ENCODE measurements at places on chromosomes 5 and 9. TPM values are rescaled to one million over a fixed set of nuclear protein-coding genes. Genes with fewer than 3 reads are reported as not detected.
A peak's percentile ranks its signal among the peaks of the same experiment; 100 is the strongest.

EMB gene
- 164 TPM for polyA plus RNA-seq

CLIC3 gene
- 911 TPM for polyA plus RNA-seq

LMX1B gene
- polyA plus RNA-seq: not detected

TRAF1 gene
- polyA plus RNA-seq: 0.67 TPM

ARRDC3 gene
- 39.1 TPM for polyA plus RNA-seq

FOXD4L4 gene
- polyA plus RNA-seq: not detected

GNAQ gene
- 5.1 TPM for polyA plus RNA-seq

MAP1B gene
- 0.02 TPM for polyA plus RNA-seq

SLC26A2 gene
- 3.6 TPM for polyA plus RNA-seq

GRCh38 chr9:120914953-120915352 lies 11.6 kb downstream of the TRAF1 start:
- peaks cover 54% of the 10 kb centered on the region for H3K4me1 ChIP-seq
- no peak overlapping the region for H3K4me3 ChIP-seq
- DNase-seq: no peak
- no peaks in the 10 kb centered on the region for H3K27me3 ChIP-seq

GRCh38 chr5:163997965-163998364 lies 492.5 kb downstream of the MAT2B start:
- DNase-seq: no peak
- no peaks in the 10 kb centered on the region for H3K27me3 ChIP-seq
- peaks cover 7% of the 10 kb centered on the region for H3K4me1 ChIP-seq
- H3K4me3 ChIP-seq: no peak overlapping the region
- H3K27ac ChIP-seq: no peak overlapping the region

DNA sequence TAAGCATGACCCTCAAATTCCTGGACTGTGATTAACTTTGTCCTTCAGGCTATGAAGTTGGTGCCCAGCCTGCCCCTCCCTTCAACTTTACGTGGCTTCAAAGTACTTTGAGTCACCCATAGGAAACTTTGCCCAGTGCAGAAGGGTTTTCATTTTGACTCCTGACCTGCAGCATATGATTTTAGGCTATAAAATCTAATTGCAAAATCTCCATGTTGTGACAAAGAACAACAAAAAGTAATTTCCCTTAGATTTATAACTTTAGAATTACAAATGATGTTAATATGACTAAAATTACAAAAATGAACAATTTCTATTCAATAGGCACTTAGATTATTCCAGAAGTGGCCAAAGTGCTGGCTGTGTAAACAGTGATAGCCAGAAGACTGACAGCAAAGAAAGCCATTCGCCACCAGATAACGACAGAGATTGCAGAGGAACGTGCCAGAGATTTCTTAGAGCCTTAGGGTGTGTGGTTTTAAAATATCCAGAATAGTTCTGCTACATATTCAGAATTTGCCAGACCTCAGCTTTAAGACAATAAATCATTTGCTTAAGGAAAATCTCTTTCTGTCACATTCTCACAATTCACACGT lies 197.4 kb downstream of the SEMA5A start:
- no peaks in the 10 kb centered on the region for H3K27me3 ChIP-seq
- DNase-seq: no peak
- H3K36me3 ChIP-seq: no peaks in the 10 kb centered on the region
- H3K4me3 ChIP-seq: no peak overlapping the region
- no peaks in the 10 kb centered on the region for H3K4me1 ChIP-seq

DNA sequence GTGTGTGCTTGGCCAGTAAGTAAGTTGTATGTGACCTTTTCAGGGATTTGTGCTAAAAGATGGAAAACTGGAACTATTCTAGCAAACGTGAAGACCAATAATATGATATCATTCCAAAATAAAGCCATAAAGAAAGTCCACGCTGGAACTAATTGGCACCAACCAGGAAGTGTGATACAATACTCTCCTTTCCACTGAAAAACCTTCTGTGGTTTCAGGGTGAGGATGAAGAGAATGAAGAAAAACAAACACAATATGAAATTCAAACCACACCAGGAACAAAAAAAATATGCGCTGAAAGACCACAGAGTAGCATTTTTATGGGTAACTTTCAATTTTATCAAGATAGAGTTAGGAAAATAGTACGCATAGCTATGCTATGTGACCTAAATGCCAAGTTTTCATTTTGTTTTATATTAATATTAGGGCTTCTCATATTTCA lies 105.8 kb downstream of the EFNA5 start:
- no peaks in the 10 kb centered on the region for H3K27me3 ChIP-seq
- DNase-seq: no peak
- no peaks in the 10 kb centered on the region for H3K36me3 ChIP-seq
- peaks cover 7% of the 10 kb centered on the region for H3K4me1 ChIP-seq

DNA sequence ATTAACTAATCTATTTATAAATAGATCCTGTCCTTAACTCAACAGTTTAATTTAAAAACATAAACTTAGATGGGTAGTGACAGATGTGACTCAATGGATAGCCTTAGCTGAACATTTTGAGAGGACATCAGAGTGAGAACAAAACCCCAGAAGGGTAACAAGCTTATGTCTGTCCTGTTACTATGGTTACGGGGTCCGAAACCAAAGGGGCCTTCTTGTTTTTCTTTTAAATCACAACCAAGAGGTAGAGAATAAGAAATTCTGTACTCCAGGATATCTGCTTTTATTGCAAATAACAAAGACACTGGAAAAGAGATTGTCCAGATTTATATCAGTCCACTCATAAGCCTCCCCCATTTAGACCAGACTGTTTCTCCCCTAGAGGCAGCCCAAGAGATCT lies 612.1 kb downstream of the MTRR start:
- H3K36me3 ChIP-seq: no peaks in the 10 kb centered on the region
- no peaks in the 10 kb centered on the region for H3K4me1 ChIP-seq
- H3K4me3 ChIP-seq: no peak overlapping the region
- no peak for DNase-seq
- H3K27ac ChIP-seq: no peak overlapping the region
- H3K27me3 ChIP-seq: peaks cover 3% of the 10 kb centered on the region

- no peaks in the 10 kb centered on the region for H3K4me1 ChIP-seq
- no peak overlapping the region for H3K27ac ChIP-seq
- no peaks in the 10 kb centered on the region for H3K36me3 ChIP-seq
- peaks cover 12% of the 10 kb centered on the region for H3K27me3 ChIP-seq
- no peak for DNase-seq
Observed at GRCh38 chr5:107764976-107765804, 94.5 kb upstream of the EFNA5 start.

- H3K36me3 ChIP-seq: peaks cover 45% of the 10 kb centered on the region
- no peaks in the 10 kb centered on the region for H3K27me3 ChIP-seq
- H3K4me1 ChIP-seq: no peaks in the 10 kb centered on the region
- H3K4me3 ChIP-seq: no peak overlapping the region
- no peak overlapping the region for H3K27ac ChIP-seq
Observed at GRCh38 chr5:127536687-127537086, 19.2 kb downstream of the PRRC1 start.

DNA sequence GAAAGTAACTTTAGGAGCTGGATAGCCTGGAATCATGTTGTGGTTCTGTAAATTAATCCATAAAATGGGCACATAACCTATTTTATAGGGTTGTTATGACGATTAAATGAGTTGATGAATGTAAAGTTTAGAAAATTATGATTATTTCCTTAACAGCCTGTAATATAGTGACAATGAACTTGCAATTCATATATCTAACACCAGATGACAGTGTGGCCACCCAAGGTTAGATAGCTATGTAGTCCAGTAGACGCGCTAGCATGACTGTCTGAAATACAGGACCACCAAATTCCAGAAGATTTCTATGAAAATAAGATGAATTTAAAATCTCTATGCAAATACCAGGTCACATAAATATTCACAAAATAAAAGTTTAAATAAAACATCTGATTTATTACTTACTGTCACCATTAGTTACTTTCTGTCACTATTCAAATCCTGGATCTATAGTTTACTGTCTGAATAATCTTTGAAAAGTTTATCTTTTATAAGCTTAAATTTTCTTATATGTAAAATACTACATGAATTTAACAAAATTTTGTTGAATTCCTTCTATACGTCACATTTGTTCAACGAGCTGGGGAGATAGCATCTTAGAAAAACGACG lies 26.1 kb upstream of the MACIR start:
- H3K4me1 ChIP-seq: no peaks in the 10 kb centered on the region
- peaks cover 3% of the 10 kb centered on the region for H3K27me3 ChIP-seq
- H3K27ac ChIP-seq: no peak overlapping the region
- peak; percentile 30 for DNase-seq

GRCh38 chr9:110978516-110978915 lies 59.8 kb downstream of the LPAR1 start:
- H3K4me1 ChIP-seq: no peaks in the 10 kb centered on the region
- H3K27ac ChIP-seq: no peak overlapping the region
- peaks cover 3% of the 10 kb centered on the region for H3K27me3 ChIP-seq
- H3K4me3 ChIP-seq: no peak overlapping the region
- H3K36me3 ChIP-seq: no peaks in the 10 kb centered on the region

GRCh38 chr9:21836437-21837161 lies 34.2 kb downstream of the MTAP start:
- H3K27ac ChIP-seq: no peak overlapping the region
- DNase-seq: no peak
- no peaks in the 10 kb centered on the region for H3K27me3 ChIP-seq
- H3K36me3 ChIP-seq: peaks cover 74% of the 10 kb centered on the region

- H3K27ac ChIP-seq: no peak overlapping the region
- H3K27me3 ChIP-seq: no peaks in the 10 kb centered on the region
- no peak for DNase-seq
- no peak overlapping the region for H3K4me3 ChIP-seq
Observed at GRCh38 chr5:179766726-179767455, 26.9 kb upstream of the LTC4S start.

- H3K4me3 ChIP-seq: no peak overlapping the region
- H3K36me3 ChIP-seq: peaks cover 4% of the 10 kb centered on the region
- peaks cover 26% of the 10 kb centered on the region for H3K4me1 ChIP-seq
- H3K27me3 ChIP-seq: no peaks in the 10 kb centered on the region
- DNase-seq: no peak
Observed at GRCh38 chr9:82180711-82181110, 192.1 kb downstream of the SPATA31D1 start.
